ENCODE measurements at places on chromosomes 7 and 10.

DNA sequence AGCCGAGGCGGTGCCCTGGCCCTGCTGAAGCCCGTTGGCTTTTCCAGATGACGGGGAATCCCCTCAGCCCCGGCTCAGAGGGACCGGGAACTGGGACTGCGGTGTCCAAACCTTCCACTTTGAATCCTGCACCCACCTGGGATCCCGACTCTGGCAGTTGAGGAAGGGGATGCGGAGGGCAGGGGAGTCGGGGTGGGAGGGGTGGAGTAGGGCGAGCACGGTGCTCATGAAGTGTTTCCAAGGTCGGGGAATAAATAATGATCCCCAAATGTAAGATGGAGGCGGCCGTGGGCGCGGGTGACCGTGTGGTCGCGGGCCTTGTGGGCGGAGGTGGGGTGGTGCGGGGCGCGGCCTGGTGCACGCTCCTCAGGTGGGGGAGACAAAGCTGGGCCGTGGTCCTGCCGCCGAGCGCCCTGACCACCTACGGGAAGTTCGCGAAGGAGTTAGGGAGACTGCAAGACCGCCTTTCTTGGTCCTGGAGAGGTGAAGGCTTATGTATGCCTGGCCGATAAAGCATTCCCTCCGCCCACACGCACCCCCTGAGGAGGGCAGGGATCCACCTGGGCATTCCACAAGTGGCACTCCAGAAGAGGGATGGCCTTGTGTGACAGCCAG, 1.4 kb downstream of the MTURN start:
- DNase-seq: no peak

DNA sequence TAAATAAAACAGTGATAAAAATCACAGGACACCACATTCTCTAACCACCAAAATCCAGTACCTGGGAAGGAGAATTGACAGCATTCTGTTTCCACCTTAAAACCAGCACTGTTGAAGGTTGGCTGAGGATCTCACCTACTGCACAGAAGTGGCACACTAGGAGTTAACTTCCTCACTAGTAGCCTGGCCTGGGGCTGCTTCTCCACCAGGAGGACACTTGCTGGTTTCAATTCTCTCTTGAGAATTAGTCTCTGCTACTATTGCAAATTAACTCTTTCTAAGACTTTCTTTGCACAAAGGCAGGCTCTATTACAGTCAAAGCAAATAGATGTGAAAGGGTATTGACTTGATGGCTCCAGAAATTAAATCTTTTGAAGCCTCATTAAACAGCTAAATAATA, 2.3 kb upstream of the CTTNBP2 start:
- DNase-seq: no peak

DNA sequence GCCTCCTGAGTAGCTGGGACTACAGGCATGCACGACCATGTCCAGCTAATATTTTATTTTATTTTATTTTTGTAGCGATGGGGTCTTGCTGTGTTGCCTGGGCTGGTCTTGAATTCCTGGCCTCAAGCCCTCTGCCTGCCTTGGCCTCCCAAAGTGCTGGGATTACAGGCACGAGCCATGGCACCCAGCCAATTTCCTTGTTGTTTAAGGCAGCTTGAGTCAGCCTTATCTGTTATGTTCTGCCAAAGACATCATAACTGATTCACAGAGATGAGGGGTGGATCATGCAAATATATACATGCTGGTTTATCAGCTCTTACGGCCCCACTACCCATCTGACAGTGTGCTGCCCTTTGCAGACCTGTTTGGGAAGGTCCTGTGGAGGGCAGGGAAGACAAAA, 826.7 kb downstream of the TYW1 start:
- no peak for DNase-seq

DNA sequence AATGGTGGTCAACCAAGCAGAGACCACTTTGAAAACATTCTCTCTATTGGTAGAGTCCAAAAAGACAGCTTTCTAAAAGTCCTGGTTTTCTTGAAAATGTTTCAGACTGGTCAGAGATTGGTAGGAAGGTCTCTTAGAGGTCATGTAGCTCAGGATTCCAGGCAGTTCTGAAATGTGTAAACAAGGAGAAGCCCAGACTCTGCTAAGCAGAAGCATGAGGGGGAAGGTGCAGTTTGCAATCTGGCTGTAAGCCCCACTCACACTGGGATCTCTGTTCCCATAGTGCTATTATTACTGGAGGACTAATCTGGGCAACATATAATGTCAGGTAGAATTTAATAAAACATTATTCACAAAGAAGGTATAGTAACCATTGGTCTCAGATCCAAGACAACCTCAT, 101.1 kb downstream of the MAGI2 start:
- DNase-seq: no peak

GRCh38 chr7:22861576-22861975, 38.9 kb upstream of the TOMM7 start:
- DNase-seq: no peak

DNA sequence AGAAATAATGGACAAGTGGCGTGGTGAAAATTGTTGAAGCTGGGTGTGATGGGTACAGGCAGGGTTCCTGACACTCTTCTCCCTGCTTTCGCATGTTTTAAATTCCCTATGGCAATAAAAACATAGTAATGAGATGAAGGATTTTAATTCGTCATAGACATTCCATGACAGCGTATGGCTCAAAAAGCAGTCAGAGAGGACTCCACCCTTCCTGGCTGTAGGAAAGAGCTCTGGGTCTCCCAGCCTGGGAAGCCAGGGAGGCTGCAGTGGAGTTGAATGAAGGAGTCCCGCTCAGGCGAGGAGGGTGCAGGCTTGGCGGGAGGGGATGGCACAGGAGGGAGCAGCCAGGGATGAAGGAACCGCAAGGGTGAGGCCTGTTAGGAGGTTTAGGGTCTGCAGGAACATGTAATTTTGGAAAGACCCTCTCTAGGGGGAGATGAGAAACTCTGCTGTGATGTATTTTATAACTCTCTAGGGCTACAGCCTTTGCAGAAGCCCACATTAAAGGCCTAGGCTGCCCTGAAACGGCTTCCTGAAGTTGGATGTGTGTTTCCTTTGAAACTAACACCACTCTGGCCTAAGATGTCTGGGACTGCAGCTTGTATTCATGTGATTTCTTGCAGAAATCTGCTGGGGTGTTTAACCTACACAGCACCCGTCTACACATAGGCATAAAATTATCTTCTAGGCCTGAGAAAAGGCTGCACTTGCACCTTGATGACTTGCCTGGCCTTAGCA, 7.6 kb upstream of the LARP4B start:
- no peak for DNase-seq

DNA sequence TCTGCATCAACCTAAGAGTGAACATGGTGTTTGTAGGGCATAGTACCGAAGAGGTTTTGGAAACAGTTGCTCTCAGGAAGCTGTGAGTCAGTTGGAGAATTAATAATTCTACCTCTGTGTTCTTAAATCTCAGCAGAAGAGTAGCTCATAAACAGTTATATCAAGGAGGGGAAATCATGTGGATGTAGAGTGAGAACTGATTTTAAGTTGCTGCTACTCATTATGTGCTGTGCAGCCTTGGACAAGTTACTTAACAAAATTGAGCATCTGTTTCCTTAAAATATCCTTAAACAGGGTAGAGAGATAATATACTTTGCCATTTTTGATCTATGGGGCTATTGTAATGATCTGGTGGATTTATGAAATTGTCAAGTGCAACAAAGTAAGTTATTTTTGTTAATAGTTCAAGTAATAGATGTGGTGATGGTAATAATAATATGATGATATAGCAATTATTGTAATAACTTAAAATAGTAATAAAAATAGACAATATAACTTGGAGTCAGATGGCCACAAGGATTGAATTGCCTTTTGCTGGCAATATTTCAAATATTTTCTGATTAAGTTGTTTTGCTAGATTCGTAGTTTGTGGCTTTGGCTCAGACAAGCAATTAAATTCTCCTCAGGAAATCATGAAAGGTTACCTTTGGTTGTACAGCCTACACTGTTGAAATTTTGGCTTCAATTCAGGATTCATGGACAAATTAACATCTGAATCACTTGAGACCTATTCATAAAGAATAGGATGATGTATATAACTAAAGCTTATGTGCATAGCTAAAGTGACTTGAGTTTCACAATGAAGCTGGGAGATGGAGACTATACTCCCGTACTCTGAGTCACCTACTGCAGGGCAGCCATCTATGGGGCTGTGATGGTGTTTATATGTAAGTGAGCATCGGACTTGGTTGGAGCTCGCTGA, 228.5 kb downstream of the CDK14 start:
- no peak for DNase-seq

GRCh38 chr10:72593963-72594362, 31.9 kb downstream of the MICU1 start:
- no peak for DNase-seq

GRCh38 chr7:30522159-30522558, 17.5 kb upstream of the GGCT start:
- no peak for DNase-seq

GRCh38 chr7:144445590-144445989, 42.1 kb upstream of the NOBOX start:
- no peak for DNase-seq

- no peak for DNase-seq
Observed at GRCh38 chr10:84763965-84764364, 435.6 kb downstream of the CCSER2 start.

DNA sequence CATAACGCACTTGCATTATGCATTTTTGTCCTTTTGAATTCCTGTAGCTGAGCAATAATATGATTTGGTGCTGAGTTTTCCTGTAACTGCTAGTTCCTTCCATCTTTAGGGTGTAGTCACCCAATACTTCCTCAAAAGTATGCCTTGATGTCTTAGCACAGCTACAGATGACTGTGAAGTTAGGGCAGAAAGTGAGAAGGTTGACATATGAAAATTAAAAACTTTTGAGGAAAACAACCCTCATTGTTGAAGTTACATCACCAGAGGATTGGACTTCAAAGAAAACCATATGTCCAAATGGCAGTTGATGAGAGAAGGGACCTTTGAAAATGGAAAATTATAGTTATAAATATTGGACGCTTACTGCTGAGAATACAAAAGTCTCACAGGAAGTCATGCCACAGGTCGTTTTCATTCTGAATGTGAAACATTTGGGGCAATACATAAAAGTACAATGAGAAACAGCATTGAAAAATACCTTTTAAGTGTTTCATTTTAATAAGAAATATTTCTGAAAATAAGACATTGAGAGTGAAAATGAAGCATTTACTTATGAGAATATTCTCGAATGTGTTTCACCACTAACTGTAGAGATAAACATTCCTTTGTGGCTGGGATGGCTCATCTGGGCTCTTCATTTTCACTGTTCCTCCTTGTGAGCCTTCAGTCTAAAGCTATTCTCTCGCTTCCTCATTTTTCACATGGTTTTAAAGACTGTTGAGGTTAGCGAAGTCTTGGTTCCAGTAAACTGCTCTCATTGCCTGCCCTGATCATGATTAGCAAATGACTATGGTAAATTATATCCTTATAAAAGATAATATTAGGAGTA, 61.4 kb upstream of the NME8 start:
- DNase-seq: no peak

GRCh38 chr10:125084614-125085257, 75.6 kb downstream of the CTBP2 start:
- DNase-seq: no peak

GRCh38 chr7:138167869-138168296, 91.6 kb downstream of the AKR1D1 start:
- no peak for DNase-seq

DNA sequence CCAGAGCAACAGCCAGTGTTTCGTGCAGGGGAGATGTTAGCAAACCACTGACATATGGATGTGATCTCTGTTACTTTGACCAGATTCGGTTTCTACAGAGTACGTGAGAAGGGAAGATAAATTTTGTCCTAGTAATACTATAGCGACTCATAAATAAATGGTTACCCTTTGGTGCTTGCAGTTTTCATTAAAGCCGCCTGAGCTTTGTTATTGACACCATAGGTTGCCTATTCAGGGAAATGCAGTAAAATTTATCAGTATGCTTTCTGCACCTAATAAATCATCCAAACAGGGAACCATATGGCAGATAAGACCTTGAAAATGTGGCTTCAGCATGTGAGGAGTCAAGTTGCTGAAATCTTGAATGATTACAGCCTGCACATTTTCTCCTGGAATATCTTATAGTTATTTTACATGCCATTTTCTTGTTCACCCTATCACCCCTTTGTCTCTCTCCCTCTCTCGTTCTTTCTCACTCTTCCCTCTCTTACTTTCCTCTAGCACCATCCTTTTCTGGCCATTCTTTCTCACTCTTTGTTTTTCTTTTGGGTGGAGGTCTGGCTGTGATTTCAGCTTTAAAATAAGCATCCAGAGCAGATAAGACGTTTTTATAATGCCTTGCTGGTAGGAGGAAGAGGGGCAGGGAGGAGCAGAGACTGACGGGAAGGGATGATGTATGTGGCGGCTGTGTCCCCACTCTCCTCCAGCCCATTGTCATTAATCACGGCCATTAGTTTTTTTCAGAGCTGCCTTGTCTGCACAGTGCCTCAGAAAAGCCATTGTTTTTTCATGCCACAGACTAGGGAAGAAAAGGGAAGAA, 182.5 kb downstream of the LRMDA start:
- no peak for DNase-seq

- DNase-seq: no peak
Observed at GRCh38 chr7:45074528-45075354, 14.0 kb downstream of the NACAD start.

- DNase-seq: no peak
Observed at GRCh38 chr7:121576148-121576917, 180.2 kb upstream of the FAM3C start.

DNA sequence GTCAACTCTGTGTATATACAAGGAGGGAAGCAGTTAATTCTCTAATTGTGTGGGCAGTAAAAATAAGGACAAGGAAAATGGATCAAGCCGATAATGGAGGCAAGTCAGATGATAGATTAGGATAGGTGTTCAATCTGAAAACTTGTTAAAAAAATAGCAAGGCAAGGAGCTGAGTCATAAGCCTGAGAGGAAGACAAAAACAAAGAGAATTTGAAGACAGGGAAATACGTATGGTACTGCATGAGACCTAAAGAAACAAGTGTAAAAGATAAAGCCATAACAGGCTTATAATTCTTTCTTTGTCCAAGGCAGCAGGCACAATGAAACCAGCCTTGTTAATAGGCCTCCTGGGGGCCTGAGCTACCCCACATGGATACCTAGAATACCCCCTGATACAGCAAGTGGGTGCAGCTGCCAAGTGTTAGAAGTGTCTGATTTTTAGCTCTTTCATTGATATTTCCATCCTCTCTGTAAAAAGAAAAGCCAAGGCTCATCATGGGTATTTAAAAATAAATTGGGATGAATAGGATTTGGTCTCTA, 1570.6 kb upstream of the LRRTM3 start:
- DNase-seq: no peak

DNA sequence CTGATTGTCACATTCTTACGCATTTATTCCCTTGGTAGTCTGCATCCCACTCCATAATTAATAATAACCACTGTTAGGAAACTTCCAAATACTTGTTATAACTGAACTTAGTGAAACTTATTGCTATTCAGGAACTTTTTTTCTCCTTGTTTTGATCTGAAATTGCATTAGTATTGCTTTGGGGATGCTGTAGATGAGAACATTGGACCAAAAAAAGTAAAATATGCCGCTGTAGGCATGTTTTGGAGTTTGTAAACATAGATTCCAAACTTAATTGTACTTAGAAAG, 1.7 kb downstream of the PPP1R9A start:
- no peak for DNase-seq

- no peak for DNase-seq
Observed at GRCh38 chr10:32189400-32190084, 133.3 kb upstream of the KIF5B start.

- no peak for DNase-seq
Observed at GRCh38 chr10:131871673-131872005, 29.2 kb upstream of the PPP2R2D start.

All from activated naive CD4-positive, alpha-beta T cell (primary cell).